ENCODE measurements at places on chromosomes 2 and 18.

GRCh38 chr2:168525716-168526446, 69.8 kb downstream of the CERS6 start:
- DNase-seq: no peak

GRCh38 chr2:231615058-231615671, 22.5 kb downstream of the TEX44 start:
- DNase-seq: no peak

DNA sequence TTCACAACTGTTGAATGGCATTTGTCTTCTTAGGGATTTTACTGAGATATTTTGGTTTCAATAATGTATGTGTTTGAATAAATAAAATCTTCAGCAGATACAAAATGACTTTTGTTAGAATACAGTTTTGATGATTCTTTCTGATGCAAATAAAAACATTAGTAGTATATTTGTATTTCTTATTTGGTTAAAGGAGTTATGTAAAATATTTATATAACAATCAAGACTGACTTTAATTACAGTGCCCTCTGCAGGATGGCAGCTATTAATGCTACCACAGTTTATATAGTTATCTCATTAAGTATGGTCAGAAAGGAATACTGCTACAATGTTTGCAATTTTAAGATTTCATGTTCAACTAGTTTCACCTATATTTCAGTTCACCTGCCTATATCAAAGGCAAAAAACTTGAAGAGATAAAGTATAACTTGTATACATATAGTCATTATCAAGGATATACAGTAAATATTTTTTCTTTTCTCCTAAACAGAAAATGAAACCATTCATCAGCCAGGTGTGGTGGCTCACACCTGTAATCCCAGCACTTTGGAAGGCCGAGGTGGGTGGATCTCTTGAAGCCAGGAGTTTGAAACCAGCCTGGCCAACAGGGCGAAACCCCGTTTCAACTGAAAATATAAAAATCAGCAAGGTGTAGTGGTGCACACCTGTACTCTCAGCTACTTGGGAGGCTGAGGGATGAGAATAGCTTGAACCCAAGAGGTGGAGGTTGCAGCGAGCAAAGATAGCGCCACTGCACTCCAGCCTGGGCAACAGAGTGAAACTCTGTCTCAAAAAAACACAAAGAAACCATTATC, 19.8 kb downstream of the ARL5A start:
- DNase-seq: no peak

- no peak for DNase-seq
These were observed 42.3 kb downstream of the GULP1 start for GRCh38 chr2:188333751-188334524.

- DNase-seq: no peak
These were observed 877 bp upstream of the BCL2L11 start for GRCh38 chr2:111119822-111120252.

DNA sequence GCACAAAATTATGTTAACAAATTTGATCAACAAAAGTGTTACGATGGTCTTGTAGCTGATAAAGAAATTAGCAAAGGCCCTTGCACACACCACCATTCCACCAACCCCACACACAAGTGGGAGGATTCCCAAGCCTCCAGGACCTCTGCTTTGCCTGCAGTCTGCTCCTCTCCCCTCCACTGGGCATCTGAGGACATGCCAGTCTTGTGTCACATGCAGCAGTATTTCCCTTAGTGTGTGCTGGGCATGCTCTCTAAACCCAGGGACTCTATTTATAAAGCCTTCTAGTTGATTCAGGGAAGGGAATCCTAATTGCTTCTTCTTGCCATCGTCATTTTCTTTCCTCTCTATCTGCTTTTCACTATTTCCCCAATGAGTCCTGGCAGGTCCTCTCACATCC, 53.3 kb downstream of the KCTD18 start:
- DNase-seq: no peak

DNA sequence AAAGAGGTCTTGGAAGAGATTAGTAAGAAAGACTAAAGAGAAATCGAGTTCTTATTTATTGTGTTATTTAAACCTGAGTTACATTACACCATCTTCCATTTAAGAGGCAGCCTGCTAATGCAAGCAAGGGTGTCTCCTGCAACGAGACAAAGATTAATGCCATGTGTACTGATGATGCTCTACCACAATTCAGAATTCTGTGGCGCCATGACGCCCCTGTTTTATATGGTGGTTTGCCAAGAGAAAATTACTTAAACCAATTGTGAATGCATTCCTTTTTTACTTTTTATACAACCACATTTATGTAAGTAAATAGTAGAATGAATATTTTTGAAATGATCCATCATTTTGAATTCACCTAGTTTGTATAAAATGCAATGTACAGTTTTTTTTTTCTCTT, 356.1 kb upstream of the ZEB2 start:
- no peak for DNase-seq

- DNase-seq: no peak
These were observed 419.2 kb downstream of the NR4A2 start for GRCh38 chr2:155913356-155913755.

- DNase-seq: no peak
These were observed 2.8 kb upstream of the PRKCE start for GRCh38 chr2:45648636-45649035.

GRCh38 chr2:37585295-37585908, 86.0 kb downstream of the CDC42EP3 start:
- DNase-seq: no peak

DNA sequence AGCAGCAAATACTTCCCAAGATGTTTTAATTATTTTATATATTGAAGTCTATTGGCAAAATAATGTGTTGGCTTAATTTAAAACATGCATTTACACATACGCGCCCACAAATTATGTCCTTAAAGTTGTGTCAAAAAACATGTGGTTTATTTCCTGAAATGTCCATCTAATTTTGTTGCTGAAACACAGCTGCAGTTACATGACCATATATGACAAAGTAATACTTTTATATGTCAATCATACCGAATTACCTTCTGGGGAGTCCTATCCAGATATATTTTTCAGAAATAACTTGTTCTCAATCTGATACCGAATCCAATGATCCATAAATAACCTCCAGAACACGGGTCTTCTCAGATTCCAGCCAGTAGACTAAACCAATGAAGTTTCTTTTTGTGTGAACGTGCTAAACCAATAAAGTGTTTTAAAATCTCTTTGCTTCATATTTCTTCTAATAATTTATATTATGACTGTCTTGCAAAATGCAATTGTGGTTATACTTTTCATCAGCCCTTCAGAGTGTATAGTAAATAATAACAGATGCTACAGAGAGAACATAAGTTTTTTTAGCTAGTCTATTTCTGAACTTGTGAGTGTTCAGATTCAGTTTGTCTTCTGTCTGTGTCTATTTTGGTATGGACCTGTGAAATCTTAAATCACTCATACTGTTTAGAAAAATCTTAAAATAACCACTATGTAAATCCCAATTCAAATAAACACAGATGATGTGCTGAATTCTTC, 2.4 kb downstream of the SCG2 start:
- no peak for DNase-seq

DNA sequence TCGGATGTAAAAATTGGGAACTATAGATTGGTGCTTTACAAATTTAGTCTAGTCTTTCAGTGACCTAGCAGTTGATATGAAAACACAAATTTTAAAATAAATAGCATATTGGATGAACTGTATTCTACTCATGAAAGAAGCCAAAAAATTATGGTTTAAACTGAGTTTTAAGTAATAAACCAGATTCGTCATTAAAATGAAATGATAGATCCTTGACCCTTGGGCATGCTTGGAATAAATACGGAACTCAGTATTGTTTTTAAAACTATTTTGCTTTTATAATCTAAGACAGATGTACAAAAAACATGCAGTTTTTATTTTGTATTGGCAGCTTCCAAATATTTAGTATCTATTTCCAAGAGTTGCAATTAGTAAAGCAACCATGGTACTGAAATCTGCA, 34.6 kb upstream of the TBR1 start:
- no peak for DNase-seq

DNA sequence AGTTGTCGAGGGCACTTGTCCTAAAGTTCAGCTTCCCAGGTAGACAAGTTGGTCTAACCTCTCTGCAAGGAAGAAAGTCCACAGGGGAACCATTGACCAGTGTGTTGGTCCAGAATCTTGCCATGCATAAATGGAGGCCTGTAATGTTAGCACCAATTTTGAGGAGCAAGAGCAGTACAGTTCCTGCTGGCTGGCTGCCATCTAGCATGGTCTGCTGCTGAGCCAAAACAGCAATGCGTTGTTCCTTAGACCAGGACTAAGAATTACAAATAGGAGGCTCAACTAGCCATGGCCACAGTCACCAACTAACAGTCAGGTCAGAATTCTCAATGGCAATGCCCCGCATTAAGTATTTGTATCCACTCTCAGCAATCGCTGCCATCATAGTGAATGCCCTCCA, 72.8 kb upstream of the WIPF1 start:
- DNase-seq: no peak

DNA sequence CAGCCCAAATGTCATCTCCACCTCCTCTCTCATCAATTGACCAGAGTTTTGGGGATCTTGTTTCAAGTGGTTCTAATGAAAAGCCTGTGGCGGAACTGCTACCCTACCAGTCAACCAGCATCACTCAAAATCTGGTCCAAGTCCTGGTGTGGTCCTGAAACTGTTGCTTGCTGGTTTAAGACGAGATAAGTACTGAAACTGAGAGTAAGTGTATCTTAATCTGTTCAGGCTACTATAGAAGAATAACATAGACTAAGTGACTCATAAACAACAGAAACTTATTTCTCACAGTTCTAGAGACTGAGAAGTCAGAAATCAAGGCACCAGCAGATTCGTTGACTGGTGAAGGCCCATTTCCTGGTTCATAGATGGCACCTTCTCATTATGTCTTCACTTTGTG, 879 bp upstream of the GALNT5 start:
- no peak for DNase-seq

DNA sequence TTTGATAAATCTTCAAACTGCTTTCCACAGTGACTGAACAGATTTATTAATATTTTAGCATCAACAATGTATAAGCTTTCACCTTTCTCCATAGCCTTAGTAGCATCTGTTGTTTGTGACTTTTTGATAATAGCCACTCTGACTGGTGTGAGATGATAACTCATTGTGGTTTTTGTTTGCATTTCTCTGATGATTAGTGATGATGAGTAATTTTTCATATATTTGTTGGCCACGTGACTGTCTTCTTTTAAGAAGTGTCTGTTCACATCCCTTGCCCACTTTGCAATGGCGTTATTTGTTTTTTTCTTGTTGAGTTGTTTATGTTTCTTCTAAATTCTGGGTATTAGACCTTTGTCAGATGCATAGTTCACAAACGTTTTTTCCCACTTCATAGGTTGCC, 952.9 kb downstream of the TRIB2 start:
- no peak for DNase-seq

DNA sequence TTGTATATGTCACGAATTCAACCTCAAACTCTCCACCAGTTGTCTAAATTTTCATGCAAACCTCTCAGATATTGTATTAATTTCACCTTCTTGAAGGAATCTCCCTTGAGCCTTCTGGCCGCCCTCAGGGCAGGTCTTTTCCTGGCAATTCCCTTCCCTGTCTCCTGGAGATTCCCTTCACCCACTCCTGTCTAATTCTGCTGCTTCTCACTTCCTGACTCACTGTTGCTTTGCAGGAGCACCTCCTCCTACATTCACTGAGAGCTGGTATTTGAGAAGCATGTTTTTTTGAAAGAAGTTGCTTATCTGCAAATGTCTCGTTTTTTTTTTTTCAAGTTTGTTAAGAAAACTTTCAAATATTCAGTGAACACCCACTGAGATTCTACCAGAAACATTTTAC, 79.9 kb upstream of the OTOS start:
- DNase-seq: no peak

GRCh38 chr2:137992039-137992646, 27.9 kb downstream of the HNMT start:
- no peak for DNase-seq

DNA sequence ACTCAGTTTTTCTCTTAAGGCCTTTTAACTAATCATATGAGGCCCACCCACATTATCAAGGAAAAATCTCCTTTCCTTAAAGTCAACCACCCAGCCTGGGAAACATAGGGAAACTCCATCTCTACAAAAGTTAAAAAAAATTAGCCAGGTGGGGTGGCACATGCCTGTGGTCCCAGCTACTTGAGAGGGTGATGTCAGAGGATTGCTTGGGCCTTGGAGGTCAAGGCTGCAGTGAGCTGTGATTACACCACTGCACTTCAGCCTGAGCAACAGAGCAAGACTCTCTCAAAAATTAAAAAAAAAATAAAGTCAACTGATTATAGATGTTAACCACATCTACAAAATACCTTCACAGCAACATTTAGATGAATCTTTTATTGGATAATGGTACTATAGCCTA, 5.8 kb downstream of the DPYSL5 start:
- no peak for DNase-seq

DNA sequence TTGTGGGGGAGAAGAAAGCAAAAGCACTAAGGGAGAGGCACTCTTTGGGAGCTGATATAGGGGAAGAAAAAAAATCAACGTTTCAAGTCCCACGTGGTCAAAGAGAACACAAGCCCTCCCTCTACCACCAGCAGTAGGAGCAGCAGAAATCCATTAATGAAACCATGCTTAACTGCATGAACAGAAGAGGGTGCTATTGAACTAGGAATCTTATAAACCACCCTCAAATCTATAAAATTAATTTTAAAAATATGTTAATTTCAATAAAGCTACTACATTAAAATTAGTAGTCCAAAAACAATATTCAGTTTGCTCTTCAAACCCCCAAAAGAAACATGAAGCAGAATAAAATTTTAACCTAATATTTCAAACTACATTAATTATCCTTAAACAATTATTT, 147.8 kb downstream of the TMEM18 start:
- DNase-seq: no peak

GRCh38 chr2:39730276-39730675, 48.8 kb downstream of the THUMPD2 start:
- DNase-seq: no peak

- no peak for DNase-seq
These were observed 2.6 kb downstream of the RAD51AP2 start for GRCh38 chr2:17515652-17516051.

- DNase-seq: no peak
These were observed 1019.6 kb upstream of the PIK3C3 start for GRCh38 chr18:40935423-40935822.

GRCh38 chr2:30141136-30141535, 5.7 kb upstream of the YPEL5 start:
- DNase-seq: no peak

- no peak for DNase-seq
These were observed 225.0 kb upstream of the HS6ST1 start for GRCh38 chr2:128543646-128544045.

- no peak for DNase-seq
These were observed 15.5 kb downstream of the LPIN2 start for GRCh38 chr18:2997429-2997828.

Measured in activated CD4-positive, alpha-beta T cell treated with anti-CD3 and anti-CD28 coated beads, Interleukin-2, amount 50 U/mL, for 1 hour (primary cell).